ENCODE measurements at places on chromosomes 13 and 19.

GRCh38 chr13:95437561-95437960 is 115.0 kb upstream of the CLDN10 start:
- DNase-seq, result no peak

- peak; percentile 96 for DNase-seq
Measured at GRCh38 chr19:31214086-31214485, 135.2 kb downstream of the TSHZ3 start.

GRCh38 chr19:47497050-47497766 is 13.2 kb upstream of the KPTN start:
- no peak for DNase-seq

DNA sequence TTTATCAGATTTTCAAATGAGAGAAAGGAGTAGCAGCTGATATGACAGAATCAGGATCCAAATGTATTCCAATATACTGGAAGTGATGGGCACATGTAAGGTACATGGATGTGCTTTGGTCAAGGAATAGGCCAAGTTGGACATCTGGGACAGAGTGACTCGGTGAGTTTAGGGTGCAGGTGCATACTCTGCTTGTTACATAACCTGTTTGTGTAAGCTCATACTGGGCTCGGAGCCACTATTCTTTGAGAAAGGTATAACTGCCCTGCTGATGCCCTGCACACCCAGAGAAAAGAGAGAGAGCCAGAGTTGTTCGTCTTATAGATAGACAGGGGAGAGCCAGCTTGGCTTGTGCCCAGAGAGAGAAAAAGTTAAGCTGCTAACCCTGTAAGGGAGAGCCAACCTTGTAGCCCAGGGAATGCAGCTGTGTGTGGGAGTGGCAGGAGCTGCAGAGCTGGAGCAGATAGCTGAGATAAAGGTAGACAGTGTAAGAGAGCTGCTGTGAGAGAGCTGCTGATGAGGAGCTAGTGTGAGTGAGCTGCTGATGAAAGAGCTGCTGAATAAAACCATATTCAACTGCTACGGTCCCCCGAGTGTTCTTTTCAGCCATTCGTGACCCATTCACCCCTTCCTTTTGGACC is 40.7 kb upstream of the N4BP2L1 start:
- DNase-seq, result no peak
